Mesenteric fat pad (tissue), 1 donor: ENCODE measurements at places on chromosomes 3 and 15. TPM values are rescaled to one million over a fixed set of nuclear protein-coding genes. Genes with fewer than 3 reads are reported as not detected.

Gene VIPR1
- total RNA-seq, result 2.4 TPM

Gene C3orf38
- total RNA-seq, result 22.6 TPM

Gene STAB1
- 557 TPM for total RNA-seq

Gene SCG5
- 5.3 TPM for total RNA-seq

Gene GABRB3
- 1.5 TPM for total RNA-seq

Gene UBE2E2
- 64.6 TPM for total RNA-seq

Gene KLHL40
- not detected for total RNA-seq

Gene GOLGA8O
- 1.5 TPM for total RNA-seq

Gene NLGN1
- total RNA-seq, result 6.5 TPM

Gene AP4E1
- total RNA-seq, result 11.0 TPM

Gene CYP1A2
- total RNA-seq, result not detected

Gene GREM1
- total RNA-seq, result 435 TPM

Gene BMF
- 4.0 TPM for total RNA-seq

Gene SLC6A1
- 0.39 TPM for total RNA-seq

Gene CCR3
- not detected for total RNA-seq

Gene SYNPR
- not detected for total RNA-seq

Gene C3orf22
- not detected for total RNA-seq

Gene ACAN
- total RNA-seq, result 1.4 TPM

Gene PODXL2
- total RNA-seq, result 2.5 TPM

Gene P2RY12
- total RNA-seq, result 5.7 TPM

Gene SEMA5B
- not detected for total RNA-seq

Gene SLC22A13
- 1.00 TPM for total RNA-seq

Gene SCG3
- total RNA-seq, result not detected

Gene CFAP100
- not detected for total RNA-seq

Gene C3orf80
- total RNA-seq, result 0.87 TPM

Gene ITPKA
- 0.16 TPM for total RNA-seq

Gene ANKRD34C
- not detected for total RNA-seq

Gene GOLGA6L10
- total RNA-seq, result 0.77 TPM

Gene ITIH4
- total RNA-seq, result 4.3 TPM

Gene CCNDBP1
- 56.3 TPM for total RNA-seq

Gene CTXN2
- total RNA-seq, result not detected

Gene DGKG
- 1.7 TPM for total RNA-seq

Gene CLDN18
- not detected for total RNA-seq

Gene ADAMTS17
- total RNA-seq, result 2.3 TPM

Gene TERB2
- not detected for total RNA-seq

Gene RHCG
- total RNA-seq, result 5.7 TPM

Gene SLCO2A1
- total RNA-seq, result 40.1 TPM

Gene TIMP4
- 280 TPM for total RNA-seq

Gene MINAR1
- total RNA-seq, result 0.45 TPM

Gene HRG
- total RNA-seq, result not detected

Gene PGBD4
- total RNA-seq, result 0.96 TPM

Gene ERICH6
- total RNA-seq, result 0.29 TPM

Gene UBA7
- 38.2 TPM for total RNA-seq

Gene CSNK1G1
- total RNA-seq, result 19.8 TPM

Gene SNX33
- total RNA-seq, result 25.1 TPM

Gene CILP
- 27.3 TPM for total RNA-seq

Gene ETV5
- 25.0 TPM for total RNA-seq

Gene TXNRD3
- 12.2 TPM for total RNA-seq

Gene CLDN11
- total RNA-seq, result 61.1 TPM

Gene SLC28A2
- total RNA-seq, result not detected

Gene PLA2G4D
- total RNA-seq, result not detected

Gene MAP4
- 303 TPM for total RNA-seq

Gene SHC4
- not detected for total RNA-seq

Gene CLSTN2
- 44.1 TPM for total RNA-seq

Gene GLDN
- 194 TPM for total RNA-seq

Gene MAP2K1
- total RNA-seq, result 75.4 TPM

Gene TM4SF1
- total RNA-seq, result 87.8 TPM

Gene IL5RA
- not detected for total RNA-seq
